Osteocyte (in vitro differentiated cells): ENCODE measurements at places on chromosomes 5 and 9. TPM values are rescaled to one million over a fixed set of nuclear protein-coding genes. Genes with fewer than 3 reads are reported as not detected.

GRCh38 chr5:154162539-154163151, 27.9 kb upstream of the GALNT10 start:
- no peak for DNase-seq

PHF2 gene
- 39.9 and 40.3 TPM in 2 replicates for total RNA-seq

- no peak for DNase-seq
These were observed 23.0 kb downstream of the C1QTNF2 start for GRCh38 chr5:160347448-160347847.

GRCh38 chr5:122420537-122421236, 108.7 kb downstream of the SNCAIP start:
- DNase-seq, result no peak

DNA sequence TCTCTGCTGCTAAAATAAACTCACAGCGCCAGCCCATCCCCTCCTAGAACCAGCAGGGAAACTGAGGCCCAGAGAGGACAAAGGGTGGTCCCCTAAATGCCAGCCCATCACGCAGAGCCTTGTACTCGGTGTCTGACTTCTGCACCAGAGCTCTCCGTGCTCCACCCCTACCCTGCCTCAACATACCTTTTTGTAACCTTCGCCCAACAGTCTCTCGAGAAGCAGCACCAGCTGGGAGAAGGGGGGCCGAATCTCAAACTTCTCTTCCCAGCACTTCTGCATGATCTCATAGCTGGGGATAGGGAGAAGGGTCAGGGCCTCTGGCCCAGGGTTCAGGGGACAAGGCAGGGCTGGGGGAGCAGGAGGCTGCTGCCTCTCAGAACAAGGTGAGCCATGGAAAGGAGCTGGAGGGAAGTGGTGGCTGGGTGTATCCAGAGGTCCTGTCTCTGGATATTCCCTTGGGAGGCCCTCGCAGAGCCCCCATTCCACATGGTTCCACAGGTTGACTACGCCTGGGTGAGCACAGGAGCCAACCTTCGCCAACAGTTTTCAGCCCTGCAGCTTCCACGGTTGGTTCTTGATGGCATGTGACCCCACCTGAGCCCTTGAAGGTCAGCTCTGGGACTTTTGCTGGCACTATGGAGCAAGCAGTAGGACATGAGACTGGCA, 32.3 kb upstream of the CSF1R start:
- DNase-seq, result peak; percentile 64

NUDCD2 gene
- total RNA-seq, result 25.1 and 30.0 TPM in 2 replicates

DNA sequence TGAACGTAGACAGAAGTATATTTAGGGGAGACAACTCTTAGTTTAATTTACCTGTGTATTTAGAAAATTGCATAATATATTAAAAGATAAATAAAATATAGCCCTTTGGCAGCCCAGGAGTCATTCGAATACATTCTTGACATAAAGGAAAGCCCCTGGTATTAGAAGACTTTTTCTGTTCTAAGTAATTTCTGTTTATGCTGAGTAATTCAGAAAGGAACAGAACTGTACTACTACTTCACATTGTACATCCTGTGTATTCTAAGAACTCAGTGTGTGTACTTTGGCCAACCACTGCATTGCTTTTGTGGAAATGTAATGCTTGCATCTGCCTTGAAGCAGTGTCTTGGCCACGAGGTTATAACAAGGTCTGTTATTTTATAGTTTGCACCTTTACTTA, 136.4 kb downstream of the KDM4C start:
- no peak for DNase-seq

DNA sequence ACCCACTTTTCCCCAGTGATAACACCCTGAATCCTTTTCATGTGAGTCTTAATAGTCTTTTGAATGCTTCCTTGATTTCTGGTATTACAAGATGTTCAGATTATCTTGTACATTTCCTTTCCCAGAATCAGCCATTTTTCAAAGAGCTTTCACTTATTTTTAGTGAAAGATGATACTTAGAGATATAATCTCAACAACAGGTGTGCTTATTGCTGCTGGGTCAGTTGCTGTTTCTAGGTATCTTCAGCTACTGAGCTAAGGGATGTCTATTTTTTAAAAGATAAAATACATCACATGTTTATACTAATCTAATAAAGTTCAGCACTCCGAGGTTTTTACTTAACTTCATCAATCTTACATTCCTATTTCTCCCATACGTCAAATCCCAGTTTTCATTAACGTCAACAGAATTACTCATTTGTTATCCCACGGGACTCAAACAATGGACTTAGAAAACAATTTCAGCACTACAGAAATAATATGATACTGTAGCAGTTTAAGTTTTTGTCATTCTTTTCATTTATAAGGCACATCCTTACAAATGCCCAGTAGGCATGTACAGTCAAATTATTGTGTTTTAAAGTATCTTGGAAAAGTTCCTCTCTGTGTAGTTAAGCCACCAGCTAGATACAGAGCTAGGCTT, 9.0 kb downstream of the PCDHAC1 start:
- DNase-seq, result no peak

- DNase-seq, result no peak
These were observed 246.6 kb downstream of the HSPA4 start for GRCh38 chr5:133298447-133298846.

DNA sequence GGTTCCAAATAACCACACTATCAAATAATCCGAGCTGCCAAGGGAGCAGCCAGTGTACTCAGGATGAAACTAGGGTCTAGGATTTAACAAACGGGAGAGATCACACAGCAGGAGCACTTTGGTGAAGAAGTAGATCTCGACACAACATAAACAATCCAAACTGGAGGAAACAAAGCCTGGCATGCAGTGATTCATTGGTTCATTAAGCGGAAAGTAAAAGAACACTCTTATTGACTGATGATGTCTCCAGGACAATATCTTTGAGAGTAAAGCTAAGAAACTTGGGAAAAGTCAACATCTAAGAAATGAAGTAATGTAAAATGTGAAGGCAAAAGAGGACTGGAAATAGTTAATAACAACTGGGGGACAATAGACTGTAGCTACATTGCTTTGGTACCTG, 1478.3 kb upstream of the CDH9 start:
- DNase-seq, result no peak

DNA sequence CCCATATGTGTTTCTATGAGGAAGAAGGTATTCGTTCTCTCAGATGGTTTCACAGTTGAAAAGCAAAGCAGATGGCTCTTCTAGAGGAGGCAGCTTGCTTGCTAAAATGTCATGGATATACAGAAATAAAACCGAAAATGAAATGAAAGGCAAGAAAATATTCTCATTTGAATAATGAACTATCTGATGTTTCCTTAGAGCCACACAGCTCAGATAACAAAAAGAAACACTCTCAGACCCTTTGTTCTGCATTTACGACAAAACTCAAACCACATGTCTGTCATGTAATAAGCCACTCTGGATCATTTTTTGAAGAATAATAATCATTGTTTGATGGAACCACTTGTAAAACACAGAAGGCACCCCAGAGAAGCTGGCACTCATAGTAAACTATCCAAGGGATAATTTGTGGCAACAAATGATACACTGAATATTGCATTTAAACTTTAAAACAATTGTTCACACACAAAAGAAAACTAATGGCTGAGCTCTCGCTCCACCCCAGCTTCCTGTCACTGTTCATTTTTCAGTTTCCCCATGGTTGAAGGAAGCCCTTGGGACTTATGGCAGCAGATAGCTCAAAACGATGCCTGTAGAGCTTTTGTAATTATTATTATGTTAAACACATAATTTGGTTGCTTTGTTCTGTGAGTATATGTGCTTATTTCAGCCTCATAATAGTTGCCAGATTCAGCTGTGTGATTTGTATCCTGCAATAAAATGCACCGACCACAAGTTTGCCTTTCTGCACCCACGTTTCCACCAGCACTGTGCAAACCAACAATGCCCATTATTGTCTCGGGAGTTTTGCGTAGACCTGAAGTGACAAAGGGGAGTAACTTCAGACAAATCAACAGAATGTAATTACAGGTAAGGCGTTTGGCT, 256.0 kb downstream of the TMEM167A start:
- DNase-seq, result no peak

PGGT1B gene
- 38.1 and 42.6 TPM in 2 replicates for total RNA-seq

- DNase-seq, result no peak
These were observed at the start of gene ECSCR for GRCh38 chr5:139462586-139463276. TSS of gene ECSCR (minus strand) at chr5:139462743. CDS start at chr5:139462670, 73 bp downstream.

DNA sequence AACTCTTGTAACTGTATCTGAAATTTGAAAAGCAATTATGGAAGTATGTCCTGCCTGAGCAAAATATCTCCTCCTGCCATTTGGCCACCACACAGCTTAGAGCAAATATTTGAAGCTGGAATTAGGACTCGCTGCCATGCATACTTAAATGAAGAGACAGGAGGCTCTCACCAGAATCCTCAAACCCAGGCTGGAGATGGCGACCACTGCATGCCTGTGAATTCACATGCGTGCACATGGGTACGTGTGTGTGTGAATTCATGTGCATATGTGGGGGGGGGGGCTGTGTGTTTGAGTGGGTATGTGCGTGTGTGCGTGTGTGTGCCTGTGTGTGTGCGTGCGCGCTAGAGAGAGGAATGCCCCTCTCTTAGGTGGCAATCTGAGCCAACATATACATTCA, 84.1 kb upstream of the IRX1 start:
- DNase-seq, result no peak

DNA sequence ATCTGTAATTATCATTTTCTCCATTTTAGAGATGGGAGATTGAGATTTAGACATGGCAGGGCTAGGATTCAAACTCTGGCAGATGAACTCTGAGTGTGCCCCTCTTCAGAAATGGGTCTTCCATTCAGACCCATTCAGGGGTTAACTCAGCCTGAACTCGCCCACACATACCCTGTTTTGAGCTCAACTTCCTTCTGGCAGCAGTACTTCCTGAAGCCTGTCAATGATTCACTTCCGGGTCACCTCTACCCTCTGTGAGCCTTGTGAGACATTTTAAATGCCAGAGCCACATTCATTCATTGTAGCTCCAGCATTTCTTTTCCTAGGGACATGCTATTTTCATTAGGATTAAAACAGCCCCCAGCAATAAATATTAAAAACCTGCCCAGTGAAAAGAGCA, 209.3 kb upstream of the SLC24A2 start:
- no peak for DNase-seq

DNA sequence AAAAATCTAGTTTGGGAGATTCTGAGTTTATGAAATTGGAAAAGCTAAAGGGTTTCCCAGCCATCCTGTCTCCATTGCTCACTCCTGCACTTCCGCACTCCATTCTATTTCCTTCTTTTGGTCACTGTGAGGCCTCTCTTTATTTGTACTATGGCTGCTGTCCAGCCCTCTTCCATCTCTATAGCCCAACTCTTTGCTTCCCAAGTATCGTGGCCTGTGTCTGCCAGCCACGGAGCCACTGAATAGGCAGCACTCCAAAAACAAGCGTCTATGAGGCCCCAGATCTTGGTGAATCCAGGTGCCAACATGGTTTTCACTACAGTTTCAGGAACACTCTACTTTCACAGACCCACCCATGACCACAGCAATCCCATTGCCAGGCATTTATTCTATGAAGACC, 37.2 kb downstream of the GRAMD2B start:
- DNase-seq, result no peak

NEUROG1 gene
- total RNA-seq, result not detected in 2 replicates

DNA sequence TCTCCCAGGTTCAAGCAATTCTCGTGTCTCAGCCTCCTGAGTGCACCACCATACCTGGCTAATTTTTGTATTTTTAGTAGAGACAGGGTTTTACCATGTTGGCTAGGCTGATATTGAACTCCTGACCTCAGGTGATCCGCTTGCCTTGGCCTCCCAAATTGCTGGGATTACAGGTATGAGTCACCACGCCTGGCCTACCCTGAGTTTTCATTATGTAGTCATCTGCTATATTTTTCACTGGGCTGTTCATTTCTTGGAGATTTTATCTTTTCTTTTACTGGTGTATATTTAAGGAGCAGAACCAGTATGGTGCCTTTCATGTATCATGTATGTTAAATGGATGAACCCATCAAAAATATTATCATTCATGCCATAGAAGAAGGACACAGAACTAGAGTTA, 377.0 kb upstream of the ACTBL2 start:
- no peak for DNase-seq

- no peak for DNase-seq
These were observed 68.1 kb downstream of the GALNT12 start for GRCh38 chr9:98875536-98875935.

DNA sequence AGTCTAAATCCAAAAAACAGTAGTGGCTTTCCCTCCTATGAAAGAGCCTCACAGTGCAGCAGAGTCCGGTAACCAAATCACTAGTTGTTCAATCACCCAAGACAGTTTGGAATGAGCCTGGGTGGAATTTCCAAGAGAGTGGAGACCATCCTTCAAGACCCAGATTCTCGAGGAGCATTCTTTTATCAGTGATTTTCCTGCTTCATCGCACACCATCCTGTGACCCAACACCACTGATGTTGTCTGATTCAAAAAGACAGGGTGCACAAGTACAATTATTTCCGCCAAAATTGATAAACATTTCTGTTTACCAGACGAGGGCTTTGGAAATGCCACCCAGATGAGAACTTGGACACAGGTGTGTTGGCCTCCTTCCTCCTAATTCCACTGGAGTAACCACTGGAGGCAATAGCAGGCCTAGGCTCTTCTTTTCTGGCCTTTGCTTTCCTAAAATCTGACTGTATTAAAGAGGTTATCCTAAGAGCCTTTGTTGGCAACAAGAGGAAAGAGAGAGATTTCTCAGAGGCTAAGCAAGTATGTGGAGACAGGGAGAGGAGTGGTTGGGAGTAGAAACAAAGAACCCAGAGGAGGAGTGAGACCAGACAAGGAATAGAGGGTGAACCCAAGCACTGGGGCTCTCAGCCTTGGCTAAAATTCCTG, 56.3 kb upstream of the S1PR3 start:
- no peak for DNase-seq

GRCh38 chr5:130436430-130436829, 532.2 kb downstream of the CHSY3 start:
- no peak for DNase-seq

GRCh38 chr9:22342491-22343217, 104.0 kb upstream of the DMRTA1 start:
- no peak for DNase-seq

GRCh38 chr9:74800226-74800625, 87.5 kb downstream of the TRPM6 start:
- no peak for DNase-seq

DNA sequence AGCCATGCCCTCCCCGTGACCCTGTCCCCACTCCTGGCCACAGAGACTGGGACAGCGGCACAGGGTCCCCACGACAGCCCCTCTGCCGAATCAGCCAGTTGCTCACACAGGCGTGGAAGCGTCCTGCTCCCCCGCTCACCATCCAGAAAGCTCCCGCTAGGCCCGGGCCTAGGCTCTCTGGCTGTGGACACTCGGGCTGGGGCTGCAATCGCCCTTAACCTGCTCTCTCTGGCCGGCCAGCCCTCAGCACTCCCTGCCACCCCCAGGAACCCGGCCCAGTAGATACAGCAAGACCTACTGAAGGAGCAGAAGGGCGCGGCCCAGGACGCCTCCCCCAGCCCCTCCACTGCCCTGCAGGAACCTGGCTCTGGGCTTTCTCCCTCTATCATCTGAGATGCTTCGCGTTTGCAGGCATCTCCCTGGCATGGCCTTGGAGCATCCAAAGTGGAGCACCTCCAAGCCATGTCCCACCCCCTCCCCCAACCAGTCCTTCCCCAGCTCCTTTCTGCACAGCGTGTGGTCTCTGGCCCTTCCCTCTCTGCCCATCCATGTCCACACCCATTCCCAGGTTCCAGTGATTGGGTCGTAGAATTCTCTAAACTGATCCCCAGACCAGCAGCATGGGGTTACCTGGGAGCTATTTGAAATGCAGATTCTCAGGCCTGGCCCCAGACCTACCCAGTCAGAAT, 113.7 kb upstream of the LMX1B start:
- DNase-seq, result no peak

IPO11 gene
- 29.9 and 30.6 TPM in 2 replicates for total RNA-seq
